Memory B cell (primary cell): ENCODE measurements at places on chromosomes 2 and 18.

GRCh38 chr2:9247786-9248185, 41.2 kb downstream of the ASAP2 start:
- DNase-seq, result no peak

DNA sequence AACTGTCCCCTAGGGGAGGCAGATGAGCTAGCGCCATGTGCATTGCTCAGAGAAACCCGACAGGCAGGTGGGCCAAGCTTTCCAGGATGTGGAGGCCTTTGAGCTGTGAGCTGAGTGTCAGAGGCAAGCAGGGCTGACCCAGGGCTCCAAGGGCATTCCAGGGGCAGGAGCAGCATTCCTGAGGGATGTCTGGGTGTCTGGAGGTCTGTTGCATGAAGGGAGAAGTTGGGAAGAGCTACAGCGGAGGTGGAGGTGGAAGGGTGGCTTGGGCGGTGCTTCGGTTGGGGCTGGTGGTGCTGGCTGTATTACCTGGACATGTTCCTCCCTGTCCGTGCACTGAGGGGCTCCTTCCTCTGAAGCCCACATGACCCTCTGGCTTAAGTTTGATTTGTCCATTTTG, 102.8 kb downstream of the RNF144A start:
- no peak for DNase-seq

DNA sequence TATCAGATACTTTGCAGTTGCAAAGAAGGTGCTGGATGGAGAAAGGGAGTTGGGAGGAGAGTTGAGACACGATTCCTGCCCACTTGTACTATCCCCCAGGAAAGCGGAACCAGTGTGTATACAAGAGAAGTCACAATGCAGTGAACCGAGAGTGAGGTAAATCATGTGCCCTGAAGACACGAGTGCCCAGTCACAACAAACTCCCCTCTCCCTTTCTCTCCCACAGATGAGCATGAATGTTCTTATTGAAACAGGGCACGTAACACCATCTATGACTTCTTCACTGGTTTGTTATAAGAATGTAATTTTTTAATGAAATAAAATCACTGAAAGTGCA, 155.7 kb downstream of the IRS1 start:
- DNase-seq, result no peak

DNA sequence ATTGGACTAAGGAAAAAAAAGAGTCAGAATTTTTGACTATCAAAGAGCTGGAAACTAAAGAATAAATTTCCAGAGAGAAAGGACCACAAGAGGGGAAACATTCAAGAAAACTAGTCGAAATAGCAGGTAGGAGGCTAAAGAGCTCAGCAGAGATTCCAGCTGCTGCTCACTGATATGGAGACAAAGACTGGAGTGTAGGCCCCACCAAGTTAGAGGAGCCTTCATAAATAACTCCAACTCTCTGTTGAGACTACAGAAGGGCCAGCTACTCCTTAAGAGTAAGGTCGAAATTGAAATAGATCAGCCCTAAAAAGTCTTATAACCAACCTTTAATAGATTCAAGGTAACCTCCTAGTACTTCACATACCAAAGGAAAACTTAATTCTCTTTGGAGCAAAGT, 31.1 kb downstream of the SS18 start:
- no peak for DNase-seq

DNA sequence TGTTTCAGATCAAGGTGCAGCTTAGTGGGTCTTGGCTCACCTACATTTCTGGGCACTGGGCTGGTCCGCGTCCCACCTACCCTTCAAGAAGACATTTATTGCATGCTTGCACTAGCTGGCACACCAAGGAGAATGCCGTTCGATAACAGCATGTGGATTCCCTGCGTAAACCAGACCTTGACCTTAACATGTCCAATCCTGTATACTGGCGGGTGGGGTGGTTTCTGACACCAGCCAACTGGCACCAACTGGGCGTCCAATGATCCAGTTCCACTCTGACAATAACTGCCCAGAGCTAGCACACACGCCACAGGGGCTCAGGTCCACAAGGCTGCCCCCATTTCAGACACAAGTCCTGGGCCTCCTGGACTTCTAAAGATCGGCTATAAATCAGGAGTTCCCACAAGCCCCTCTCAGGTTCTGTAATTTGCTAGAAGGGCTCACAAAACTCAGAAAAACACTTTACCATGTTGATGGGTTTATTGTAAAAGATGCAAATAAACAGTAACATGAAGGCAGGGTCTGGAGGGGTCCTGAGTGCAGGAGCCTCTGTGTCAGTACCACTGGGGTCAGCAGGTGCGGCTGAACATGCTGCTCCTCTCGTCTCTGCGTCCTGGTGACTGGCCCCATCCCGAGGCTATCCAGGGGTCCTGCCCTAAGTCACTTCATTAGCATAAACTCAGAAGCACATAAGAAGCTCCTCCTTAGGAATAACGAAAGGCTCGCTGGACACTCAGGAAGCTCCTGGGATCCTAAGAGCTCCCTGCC, 161.8 kb downstream of the HDAC4 start:
- no peak for DNase-seq

GRCh38 chr2:200077838-200078237, 122.5 kb downstream of the MAIP1 start:
- no peak for DNase-seq

DNA sequence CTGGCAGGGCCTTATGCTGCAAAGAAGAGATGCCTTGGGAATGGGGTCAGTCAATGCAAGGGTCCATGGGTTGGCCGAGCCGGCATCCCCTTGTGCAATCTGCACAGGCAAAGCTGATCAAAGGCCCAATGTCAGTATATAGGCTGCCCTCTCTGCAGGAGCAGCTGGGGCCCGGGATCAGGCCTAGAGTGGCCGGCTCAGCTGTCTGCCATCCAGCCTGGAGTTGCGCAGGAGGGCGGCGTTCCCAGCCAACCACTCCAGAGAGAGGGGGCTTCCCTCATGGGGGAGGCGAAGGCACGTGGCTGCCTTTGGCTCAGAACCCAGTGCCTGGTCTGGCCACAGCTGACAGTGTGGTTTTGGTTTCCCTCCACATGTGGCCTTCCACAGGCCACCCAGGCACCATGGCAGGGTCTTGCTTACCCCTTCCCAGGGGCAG, 3.9 kb downstream of the INPP5D start:
- DNase-seq, result no peak

DNA sequence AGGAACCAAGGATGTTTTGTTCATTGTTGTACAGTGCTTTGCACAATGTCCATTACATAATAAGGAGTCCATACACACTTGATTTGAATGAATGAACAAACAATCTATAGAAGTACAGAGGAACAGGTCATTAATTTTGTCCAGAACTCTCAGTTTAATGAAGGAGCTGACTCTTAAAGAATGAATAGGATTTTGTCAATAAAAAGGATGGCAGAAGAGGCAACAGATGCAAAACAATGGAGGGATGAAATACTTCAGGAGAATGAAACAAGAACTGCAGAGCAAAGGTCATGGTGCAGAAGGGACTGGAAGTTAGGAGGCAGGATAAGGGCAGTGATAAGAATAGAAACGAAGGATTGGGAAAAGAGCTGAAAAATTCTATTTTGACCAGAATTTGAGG, 28.7 kb upstream of the COL5A2 start:
- DNase-seq, result no peak
